ENCODE measurements at places on chromosomes 4 and X.

DNA sequence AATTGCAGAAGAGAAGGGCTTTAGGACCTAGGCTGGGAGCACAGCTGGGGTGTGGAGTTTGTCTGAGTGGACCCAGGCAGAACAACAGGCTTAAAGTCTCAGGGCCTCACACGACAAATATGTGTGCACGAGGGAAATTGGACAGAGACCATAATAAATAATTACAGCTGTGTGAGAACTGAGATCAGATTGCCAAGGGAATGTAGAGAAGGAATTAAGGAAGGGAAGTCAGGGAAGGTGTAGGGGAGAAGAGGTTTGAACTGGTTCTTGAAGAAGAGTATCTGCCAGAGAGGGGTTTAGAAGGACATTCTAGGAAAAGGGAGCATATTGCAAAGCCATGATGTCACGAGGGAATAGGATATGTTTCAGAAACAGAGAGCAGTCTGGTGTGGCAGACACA lies 120.7 kb upstream of the TSPAN5 start:
- no peak for DNase-seq

GRCh38 chr4:150543042-150543441 lies 38.9 kb upstream of the MAB21L2 start:
- DNase-seq, result no peak

DNA sequence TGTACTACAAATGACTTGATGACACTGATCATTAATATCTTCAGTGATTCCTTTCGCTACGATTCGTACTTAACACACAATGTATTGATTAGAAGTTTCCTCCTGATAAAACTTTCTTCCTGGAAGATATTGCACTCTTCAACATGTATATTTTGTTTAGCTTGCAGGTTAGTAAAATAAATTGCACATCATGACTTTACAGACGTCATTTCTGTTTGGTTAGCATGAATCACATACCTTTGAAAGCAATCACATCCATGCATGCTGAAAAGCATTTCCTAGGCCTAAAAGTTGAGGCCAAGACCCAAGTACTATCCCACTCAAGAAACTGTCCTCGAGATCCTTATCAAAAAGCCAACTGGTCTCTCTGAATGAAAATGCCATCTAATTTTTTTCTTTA lies 1841.0 kb upstream of the PCDH7 start:
- no peak for DNase-seq

DNA sequence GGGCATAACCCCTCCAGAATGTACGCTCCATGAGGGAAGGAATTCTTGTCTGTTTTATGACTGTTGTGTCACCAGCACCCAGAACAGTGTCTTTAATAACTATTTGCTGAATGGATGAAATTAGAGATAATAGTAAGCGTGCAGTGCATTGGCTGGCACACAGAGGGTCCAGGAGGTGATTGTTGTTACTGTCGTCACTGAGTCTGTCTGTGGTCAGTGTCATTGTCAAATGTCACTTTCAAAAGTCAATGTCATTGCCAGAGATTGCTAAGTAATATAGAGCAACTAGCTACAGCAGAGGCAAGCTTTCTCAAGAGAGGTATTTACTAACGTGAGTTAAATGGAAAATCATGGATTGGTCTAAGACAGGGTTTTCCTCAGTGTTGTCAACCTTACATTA lies 70.7 kb downstream of the ARHGEF38 start:
- DNase-seq, result no peak

GRCh38 chrX:110081320-110081719 lies 78.4 kb downstream of the TMEM164 start:
- DNase-seq, result no peak

DNA sequence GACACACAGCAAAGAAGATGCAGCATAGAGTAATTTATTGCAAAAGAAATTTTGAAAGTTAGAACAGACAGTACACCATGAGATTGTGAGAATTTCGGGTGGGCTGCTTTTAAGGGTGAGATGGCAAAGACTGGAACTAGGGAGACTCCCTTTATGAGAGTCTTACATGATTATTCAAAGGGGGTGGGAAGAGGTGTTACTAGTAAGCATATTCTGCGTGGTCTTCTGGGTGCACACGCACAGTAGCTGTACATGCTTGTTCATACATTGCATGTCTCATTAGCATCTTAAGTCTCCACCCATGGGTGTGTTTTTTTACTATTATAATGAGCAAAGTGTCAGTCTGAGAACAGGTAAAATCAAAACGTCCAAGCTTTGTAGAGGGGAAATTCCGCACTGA lies 49.4 kb upstream of the USP38 start:
- DNase-seq, result no peak

- no peak for DNase-seq
Observed at GRCh38 chrX:37959212-37960021, 46.9 kb upstream of the SYTL5 start.
